RPMI8226 (cell line): ENCODE measurements at places on chromosomes 13 and 19.
A peak's percentile ranks its signal among the peaks of the same experiment; 100 is the strongest.

DNA sequence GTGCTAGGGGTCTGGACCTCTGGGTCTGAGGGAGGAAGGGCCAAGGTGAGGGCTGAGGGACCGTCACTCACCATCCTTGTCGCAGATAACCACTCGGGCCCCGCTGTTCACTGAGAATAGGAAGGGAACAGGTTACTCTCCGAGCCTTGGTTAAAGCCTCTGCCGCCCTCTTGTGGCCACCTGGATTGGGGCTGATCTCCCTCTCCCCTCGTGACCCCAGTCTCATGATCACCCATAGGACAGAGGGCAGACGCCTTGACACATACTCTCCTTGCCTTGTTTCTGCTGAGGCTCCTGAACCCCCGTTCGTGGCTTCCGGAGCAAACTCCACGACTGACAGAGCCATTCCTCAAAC, 580 bp downstream of the HSD17B14 start:
- peak; percentile 87 for DNase-seq

DNA sequence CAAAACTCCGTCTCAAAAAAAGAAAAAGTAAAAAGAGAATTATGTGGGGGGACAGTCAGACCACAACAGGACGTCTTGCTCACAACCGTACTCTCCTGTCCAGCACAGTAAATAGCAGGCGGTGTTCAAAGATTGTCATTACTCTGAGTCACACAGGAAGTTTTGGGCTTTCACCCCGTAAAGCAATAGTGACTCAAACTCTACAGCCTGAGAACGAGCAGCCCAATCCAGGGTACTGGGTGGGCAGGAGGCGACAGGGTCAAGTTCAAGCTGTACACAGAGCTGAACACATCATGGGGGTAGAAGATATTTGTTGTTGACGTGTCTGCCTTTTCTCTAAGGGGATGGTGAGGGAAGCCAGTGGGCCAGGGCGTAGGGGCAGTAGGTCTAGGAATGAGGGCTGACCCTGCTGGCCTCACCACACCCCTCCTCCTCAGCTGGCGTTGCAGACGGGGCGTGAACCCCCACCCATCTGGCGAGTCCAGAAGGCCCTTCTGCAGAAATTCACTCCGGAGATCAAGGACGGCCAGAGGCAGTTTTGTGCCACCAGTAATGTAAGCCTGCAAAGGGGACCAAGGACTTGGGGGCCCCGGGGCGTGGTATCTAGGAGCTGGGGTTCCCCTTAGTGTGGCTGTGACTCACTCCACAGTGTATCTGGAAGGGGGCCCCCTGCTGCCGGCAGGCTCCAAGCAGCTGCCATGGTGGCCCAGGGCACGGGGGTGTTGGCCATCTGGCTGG, 23.3 kb downstream of the PRR12 start:
- no peak for DNase-seq

DNA sequence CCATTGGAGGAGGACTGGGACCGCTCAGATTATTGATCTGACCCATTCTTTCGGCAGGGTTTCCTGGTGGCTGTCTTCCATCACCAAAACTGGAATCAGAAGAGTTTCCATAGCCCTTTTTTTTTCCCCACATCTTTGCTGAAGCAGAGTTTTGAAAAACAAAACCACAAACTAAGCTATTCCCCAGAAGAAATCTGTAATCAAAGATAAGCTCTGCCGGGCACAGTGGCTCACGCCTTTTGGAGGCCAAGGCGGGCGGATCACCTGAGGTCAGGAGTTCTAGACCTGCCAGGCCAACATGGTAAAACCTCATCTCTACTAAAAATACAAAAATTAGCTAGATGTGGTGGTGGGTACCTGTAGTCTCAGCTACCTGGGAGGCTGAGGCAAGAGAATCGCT, 4.2 kb upstream of the ICAM1 start:
- DNase-seq, result no peak

DNA sequence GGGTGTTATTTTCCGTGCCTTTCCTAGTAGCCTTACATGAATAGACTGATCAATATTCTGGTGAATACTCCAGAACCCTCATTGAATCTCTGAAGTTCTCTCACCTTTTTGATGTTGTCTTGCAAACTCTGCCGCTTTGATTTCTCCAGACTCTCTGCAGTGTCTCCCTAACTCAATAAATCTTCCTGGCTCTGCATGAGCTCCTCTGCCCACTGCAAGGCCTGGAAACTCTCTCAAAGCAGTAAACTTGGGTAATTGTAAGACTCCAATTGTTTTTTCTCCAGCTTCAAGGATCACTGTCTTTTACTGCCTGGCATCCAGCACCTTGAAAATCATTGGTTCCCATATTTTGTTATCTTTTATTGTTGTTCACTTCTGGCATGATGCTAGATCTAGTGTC, 198.4 kb downstream of the GPC5 start:
- no peak for DNase-seq

GRCh38 chr13:24128112-24128511, 32.4 kb upstream of the SPATA13 start:
- no peak for DNase-seq

DNA sequence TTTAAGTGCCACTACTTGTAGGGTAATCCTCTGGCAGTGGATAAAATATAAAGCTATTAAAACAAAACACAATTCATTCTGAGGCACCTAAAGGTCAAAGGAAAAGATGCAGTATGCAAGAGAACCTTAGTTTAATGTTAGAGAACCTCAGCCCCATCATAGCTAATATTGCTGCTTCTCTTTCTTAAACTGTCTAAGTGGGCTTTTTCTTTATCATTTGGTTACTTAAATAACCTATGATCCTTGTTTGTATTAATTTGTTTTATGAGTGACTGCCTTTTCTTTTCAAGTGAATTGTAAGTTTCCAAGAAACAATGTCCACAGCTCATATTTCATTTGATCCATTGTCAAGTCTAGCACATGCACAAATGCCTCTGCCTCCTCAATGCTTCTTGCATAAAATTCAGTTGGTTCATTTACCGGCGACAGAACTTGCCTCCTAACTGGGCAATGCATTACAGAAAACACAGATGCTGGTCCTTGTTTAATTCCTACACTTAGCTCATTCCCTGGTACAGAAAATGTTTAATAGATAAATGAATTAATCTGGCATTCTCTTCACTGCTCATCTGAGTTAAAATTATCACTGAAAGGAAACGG, 1049.8 kb downstream of the OLFM4 start:
- no peak for DNase-seq

DNA sequence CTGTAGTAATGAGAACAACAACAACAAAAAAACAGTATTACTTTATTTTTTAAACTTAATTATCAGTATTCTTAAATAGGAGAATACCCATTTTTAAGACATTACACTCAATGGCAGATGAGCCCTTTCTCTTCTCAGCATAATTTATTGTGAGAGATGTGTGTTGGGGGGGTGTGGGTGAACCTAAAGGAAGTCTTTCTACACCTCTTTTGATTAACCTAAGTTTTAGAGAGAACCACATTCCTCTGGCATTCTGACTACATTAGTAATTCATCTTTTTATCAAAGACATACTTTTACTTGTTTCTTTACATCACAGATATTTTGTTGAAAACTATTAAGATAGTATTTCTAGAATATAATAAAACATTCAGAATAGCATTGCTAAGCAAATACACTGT, 890.9 kb downstream of the PCDH9 start:
- no peak for DNase-seq

GRCh38 chr13:112693831-112694497, 4.1 kb downstream of the ATP11A start:
- DNase-seq, result no peak
